Mesendoderm (in vitro differentiated cells): ENCODE measurements at places on chromosomes 12 and 14.

DNA sequence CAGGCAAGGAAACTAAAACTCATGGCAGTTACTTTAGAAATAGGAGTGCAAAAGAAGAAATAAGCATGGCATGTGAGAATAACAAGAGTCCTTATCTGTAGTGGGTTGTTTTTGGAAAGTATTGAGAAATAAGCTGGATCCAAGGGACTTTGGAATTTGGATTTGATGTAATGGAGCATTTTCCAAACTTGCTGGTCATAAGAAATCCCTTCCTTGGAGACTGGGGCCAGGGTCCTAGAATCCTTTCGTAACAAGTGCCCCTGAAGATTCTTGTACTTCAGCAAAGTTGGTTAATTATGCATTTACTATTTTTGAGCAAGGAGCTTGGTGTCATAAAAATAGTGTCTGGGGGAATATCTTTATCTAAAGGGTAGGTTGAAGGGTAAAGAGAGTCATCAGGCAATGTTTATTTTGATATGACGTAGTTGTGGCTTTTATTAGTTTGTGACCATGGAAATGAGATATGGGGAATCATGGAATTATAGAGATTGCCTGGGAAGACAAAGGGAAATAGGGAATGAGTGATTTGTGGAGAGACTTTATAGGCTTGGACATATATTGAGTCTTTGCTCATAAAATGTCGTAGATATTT lies 53.9 kb downstream of the WNK1 start:
- H3K36me3 ChIP-seq: no peaks in the 10 kb centered on the region
- no peak for DNase-seq
- H3K4me3 ChIP-seq: no peak overlapping the region

DNA sequence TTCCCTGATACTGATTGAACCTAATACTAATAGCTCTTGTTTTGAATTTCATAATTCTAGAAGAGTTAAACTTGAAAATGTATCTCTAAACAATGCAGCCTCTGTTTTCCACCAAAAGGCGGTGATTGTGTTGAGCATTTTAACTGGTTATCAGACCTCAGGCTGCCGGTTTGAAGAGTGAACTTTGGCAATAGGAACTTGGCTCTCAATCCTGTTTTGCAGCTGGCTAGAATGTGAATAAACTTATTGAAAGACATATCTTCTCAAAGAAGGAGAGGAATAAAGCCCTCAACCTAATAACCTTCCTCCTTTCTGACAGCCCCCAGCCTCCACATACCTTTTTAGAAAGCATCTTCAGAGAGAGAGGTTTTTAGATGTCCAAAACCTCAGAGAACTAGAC lies 105.4 kb downstream of the SRGAP1 start:
- H3K27me3 ChIP-seq: no peaks in the 10 kb centered on the region
- DNase-seq: no peak
- no peak overlapping the region for H3K4me3 ChIP-seq
- no peaks in the 10 kb centered on the region for H3K4me1 ChIP-seq
- H3K27ac ChIP-seq: no peak overlapping the region

DNA sequence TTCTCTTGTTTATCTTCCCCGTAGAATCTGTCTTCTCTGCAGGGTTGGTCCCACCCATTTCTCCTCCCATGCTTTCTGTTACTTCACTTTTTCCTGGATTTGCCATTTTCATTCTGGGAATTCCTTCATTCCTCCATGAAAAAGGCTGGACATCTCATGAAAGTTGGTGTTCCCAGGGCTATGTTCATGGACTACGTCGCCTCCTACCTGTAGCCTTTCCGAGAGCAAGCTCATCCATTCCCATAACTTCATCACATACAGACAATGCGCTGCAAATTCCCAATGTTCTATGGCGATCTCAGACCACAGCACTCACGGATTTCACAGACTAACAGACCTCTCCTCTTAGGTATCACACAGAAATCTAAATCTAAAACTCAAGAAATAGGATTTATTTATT lies 217.1 kb downstream of the EXOC5 start:
- DNase-seq: peak; percentile 36
- no peaks in the 10 kb centered on the region for H3K36me3 ChIP-seq
- H3K4me3 ChIP-seq: no peak overlapping the region
- H3K27ac ChIP-seq: no peak overlapping the region
- H3K4me1 ChIP-seq: peaks cover 4% of the 10 kb centered on the region

DNA sequence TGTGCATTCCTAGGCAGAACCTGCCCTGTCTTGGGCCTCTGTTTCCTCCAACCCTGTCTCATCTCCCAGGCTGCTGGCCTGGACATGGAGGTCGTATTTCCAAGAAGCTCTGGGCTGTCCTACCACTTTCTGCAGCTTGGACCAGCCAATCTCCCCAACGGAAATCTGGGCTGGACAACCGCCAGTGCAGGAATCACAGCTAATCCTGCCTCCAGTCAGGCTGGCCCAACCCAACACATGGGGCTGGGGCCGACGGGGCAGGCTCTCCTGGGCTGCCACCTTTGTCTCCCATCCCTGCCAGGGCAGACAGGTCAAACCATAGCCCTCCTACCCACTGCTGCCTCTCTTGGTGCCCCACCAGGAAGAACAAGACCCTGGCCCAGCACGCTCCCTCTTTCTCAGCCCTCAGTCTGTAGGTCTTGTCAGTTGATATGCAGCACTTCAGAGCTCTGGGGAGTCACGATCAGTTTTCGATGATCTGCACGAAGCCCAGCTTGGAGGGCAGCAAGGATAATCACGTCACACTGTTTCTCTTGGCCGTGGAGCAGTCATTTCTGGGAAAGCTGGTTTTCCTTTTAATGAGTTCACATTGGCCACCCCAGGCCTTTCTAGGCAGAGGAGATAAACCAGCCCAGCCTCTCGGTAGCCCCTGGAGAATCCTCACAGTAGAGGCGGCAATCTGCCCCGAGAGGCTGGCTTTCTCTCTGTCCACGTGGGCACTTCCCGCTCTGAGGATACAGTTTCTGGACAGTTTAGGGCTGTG lies 195.2 kb upstream of the PRMT8 start:
- DNase-seq: no peak
- no peaks in the 10 kb centered on the region for H3K4me1 ChIP-seq
- H3K36me3 ChIP-seq: no peaks in the 10 kb centered on the region
- no peaks in the 10 kb centered on the region for H3K27me3 ChIP-seq
- H3K4me3 ChIP-seq: no peak overlapping the region
- H3K27ac ChIP-seq: no peak overlapping the region

DNA sequence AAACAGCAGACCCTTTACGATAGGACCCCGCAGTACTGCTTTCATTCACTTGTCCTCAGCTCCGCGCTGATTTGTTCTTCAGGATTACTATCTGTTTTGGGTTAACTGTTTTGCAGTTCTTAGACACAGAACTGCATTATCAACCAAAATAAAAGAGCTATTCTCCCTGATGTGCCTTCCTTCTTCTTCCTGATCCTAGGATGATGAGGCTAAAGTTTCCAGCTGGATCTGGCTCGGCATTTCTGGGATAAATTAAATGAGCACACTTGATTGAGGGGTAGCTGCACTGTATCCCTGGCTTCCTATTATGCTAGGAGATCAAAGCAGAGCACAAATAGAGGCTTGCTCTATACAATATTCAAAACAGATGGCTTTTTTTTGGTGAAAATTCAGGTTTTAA lies 165.7 kb downstream of the FBXL14 start:
- H3K36me3 ChIP-seq: no peaks in the 10 kb centered on the region
- no peak overlapping the region for H3K27ac ChIP-seq
- no peak overlapping the region for H3K4me3 ChIP-seq
- no peaks in the 10 kb centered on the region for H3K27me3 ChIP-seq
- no peak for DNase-seq
- no peaks in the 10 kb centered on the region for H3K4me1 ChIP-seq

DNA sequence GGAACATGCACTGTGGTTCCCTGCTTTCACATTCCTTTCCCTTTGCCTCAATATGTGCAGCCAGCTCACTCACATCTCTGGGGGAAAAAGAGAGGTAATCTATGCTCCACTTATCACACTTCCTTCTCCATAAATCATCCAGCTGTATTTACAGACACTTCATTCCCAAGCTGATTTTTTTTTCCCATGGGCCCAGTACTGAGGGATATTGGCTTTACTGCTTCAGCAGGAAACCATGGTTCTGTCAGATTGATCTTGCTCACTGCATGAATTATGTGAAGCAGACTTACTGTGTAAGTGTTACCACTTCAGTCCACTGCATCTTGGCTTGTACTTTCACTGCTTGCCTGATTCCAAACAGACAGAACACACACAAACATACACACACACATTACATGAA lies 555.6 kb downstream of the CCER1 start:
- H3K4me3 ChIP-seq: no peak overlapping the region
- H3K36me3 ChIP-seq: no peaks in the 10 kb centered on the region
- no peaks in the 10 kb centered on the region for H3K27me3 ChIP-seq
- no peak for DNase-seq
- H3K4me1 ChIP-seq: no peaks in the 10 kb centered on the region

DNA sequence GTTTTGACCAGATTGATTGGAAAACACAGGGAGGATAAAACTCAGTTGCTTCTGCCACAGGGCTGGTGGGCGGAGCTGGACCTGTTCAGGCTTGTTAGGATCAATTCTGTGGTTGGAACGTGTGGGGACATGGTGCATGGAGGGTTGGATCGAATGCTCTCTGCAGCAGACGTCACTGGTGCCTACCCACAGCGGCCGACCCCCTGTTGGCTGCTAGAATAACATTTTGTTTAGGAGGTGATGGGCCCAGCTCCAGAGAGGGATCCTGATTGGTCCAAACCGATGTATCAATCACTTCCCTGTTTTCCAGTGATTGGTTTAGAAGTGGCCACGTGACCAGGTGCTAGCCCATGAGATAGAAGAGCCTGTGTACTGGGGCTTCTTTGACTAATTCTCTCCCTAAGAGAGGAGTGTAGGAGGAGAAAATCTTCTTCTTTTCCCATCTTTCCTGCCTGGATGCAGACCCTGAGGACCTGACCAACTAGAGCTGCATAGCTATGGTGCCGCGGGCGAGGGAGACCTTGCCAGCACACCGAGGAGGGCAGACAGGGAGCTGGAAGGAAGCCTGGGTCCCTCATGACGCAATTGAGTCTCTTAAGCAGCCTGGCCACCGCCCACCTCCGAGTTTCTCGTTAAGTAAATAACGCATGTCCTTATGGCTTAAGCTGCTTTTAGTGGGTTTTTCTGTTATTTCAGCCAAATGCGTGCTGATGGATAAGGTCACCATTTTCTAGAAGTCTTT lies 163.5 kb downstream of the AACS start:
- H3K27ac ChIP-seq: no peak overlapping the region
- no peak overlapping the region for H3K4me3 ChIP-seq
- no peaks in the 10 kb centered on the region for H3K36me3 ChIP-seq
- no peaks in the 10 kb centered on the region for H3K27me3 ChIP-seq

GRCh38 chr12:114403011-114403689 lies 2.8 kb downstream of the TBX5 start:
- DNase-seq: peak; percentile 92
- H3K27ac ChIP-seq: no peak overlapping the region
- H3K4me3 ChIP-seq: no peak overlapping the region

GRCh38 chr12:8913702-8914032 lies 642 bp upstream of the PHC1 start:
- H3K4me1 ChIP-seq: no peaks in the 10 kb centered on the region
- H3K4me3 ChIP-seq: peak overlapping the region; percentile 87
- H3K27me3 ChIP-seq: no peaks in the 10 kb centered on the region
- peaks cover 1% of the 10 kb centered on the region for H3K36me3 ChIP-seq
- H3K27ac ChIP-seq: peak overlapping the region; percentile 92
